ENCODE measurements at places on chromosomes 16 and 17.

GRCh38 chr17:22512506-22512905 is 820.2 kb downstream of the KCNJ18 start:
- DNase-seq = no peak

- no peak for DNase-seq
These were observed 50.0 kb downstream of the SOCS1 start for GRCh38 chr16:11205754-11206581.

- peak; percentile 39 for DNase-seq
These were observed 693 bp downstream of the NDRG4 start for GRCh38 chr16:58500430-58501241.

- peak; percentile 85 for DNase-seq
These were observed 786 bp upstream of the CACNA1G start for GRCh38 chr17:50559674-50560184.

DNA sequence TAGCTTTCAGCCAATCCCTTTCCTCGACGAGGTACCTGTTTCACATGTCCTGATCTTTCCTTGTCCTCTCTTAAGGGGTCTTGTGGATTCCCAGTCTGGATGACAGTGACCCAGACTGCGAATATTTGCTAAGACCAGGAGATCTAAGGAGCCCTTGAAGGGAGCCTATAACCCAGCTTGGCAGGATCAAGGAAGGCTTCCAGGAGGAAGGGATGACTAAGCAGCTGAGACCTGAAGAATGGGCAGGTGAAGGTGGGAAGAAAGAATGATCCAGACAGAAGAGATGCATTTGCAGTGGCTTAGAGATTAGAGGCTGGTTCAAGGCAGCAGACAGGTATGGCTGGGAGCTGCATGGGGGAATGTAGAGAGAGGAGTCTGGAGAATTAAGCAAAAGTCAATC is 1.9 kb upstream of the PDK2 start:
- DNase-seq = no peak

- peak; percentile 86 for DNase-seq
These were observed at the start of gene NKD1 for GRCh38 chr16:50548125-50548908. TSS of gene NKD1 (plus strand) at chr16:50548396. CDS start at chr16:50548554, 158 bp downstream.

- DNase-seq = no peak
These were observed 11.4 kb downstream of the SLC7A6 start for GRCh38 chr16:68275611-68276191.

DNA sequence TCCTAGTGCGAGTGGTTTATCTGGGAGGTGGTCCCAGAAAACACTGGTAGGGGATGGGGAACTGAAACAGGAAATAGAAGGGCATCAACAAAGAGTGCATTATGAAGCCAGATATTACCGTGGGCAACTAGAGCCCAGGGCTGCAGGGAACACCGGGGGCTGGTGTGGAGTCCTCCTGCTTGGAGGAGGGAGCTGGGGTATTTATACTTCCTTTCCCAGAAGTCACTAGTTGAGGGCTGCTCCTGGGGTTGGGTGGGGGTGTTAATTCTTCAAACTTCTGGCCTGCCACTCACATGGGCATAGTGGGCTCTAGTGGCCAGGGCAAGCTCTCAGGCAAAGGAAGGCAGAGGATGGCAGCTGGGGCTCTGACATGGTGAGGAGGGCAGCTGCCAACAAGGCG is 14.7 kb downstream of the LAT start:
- DNase-seq = no peak

GRCh38 chr16:56348168-56349085 is 76.9 kb downstream of the AMFR start:
- DNase-seq = no peak

GRCh38 chr16:78022347-78023060 is at the start of gene CLEC3A:
TSS of gene CLEC3A (plus strand) at chr16:78022548. CDS start at chr16:78022627, 79 bp downstream.
- no peak for DNase-seq

DNA sequence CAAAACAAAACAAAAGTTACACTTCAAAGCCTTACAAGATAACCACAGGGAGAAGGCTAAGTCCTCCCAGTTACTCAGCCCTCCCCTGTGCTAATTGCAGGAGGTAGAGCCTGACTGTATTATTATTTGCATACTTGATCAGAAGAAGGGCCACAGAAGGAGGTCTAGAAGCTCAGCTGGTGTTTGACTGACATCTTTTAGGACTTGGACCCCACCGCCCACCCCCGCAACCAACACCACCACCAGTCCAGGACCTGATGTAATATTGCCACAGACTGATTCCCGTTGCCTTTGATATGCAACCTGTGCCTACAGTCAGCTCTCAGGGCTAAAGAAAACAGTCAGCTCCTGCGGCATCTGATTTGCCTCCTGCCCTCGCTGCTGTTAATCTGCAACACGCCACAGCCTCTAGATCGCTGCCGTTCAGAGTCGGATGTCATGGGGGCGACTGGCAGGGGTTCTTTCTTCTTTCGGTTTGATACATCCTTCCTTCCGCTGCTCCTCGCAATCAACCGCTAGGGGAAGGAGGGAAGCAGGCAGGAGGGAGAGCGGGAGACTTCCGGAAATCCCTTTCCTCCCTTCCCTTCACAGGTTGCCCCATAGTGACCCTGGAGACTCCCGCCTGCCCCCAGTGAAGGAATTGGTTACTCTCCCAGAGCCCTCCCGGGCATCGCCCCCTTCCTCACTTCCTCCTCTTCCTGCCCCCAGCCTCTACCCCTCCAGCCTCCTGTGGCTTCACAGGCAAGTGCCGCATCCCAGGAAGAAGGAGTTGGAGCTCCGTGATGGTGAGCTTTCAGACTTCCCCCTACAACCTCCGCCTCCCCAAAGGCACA is 90.5 kb upstream of the SOX9 start:
- peak; percentile 70 for DNase-seq

DNA sequence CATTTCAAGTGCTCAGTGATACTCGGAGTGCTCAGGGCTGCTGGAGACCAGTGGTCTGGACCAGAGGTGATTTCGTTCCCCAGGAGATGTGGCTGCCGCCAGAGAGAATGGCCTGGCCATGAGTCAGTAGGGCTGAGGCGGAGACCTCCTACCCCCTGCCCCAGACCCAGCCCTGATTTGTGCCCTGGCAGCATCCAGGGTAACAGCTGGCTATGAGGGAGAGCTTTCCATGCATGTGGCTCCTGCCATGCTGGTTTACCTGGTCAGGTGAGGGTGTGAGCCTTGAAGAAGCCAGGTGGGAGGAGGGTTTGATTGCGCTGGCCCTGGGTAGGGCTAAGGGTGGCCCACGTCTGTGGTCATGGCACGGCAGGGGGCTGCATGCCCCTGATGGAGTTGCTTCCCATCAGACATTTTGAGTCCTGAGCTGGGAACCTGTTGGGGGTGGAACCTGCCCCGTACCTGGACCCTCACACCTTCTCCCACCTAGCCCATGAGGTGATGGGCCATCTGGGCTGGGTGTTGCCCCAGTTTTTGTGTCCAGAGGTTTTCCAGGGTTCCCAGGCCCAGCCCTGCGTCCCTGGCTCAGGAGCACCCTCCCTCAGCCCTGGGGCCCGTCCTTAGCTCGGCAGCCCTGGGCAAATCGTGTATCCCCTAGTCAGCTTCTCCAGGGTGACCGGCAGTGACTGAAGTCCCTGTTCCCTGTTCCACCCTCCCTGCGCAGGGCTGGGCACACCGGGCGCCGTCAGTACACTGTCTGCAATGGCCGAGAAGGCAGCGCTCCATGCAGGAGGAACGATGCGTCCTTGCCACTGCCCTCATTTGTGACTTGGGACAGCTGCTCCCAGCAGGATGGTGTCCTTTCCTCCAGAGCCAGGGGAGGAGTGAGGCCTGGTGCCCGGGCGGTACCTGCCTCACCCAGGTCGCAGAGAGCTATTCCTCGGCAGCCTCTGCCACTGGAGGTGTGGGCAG is 9.0 kb upstream of the CSNK1D start:
- DNase-seq = no peak

GRCh38 chr16:14491861-14492529 is 138.1 kb downstream of the PARN start:
- DNase-seq = no peak

DNA sequence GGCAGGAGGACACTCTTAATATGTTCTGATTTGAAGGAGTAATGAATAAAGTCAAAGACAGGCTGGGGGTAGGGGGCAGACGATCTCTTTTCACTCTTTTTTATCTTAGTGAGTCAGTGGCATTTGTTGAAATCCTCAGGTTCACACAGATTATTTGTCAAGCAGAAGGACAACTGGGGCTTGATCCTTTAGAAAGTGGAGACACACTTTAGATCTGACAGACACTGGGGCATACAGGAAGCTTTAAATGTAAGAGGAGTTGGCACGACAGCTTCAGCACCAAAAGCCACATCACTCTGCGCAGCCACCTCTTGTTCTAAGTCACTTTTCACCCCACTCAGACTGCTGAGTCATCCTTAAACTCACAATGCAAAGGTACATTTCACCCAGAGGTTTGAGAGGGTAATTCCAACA is 121.5 kb downstream of the STXBP4 start:
- DNase-seq = no peak
